ENCODE measurements at places on chromosomes 7 and 10.

DNA sequence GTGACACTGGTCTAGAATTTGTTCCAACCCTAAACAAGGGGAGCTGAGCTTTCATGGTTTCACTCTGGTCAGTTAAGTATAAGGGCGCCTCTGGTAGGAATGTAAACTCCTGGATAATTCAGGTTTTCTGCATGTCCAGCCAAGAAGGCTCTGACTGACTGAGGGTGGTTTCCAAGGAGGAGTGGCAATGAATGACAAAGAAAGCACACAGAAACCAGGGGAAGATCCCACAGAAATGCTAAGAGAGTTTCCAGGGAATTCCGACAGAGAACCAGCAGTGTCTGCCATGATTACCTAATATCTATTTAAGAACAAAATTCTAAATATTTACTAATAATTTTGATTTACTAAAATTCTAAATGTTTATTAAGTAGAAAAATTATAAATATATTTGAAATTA is 27.3 kb upstream of the NRG3 start:
- DNase-seq, result no peak

DNA sequence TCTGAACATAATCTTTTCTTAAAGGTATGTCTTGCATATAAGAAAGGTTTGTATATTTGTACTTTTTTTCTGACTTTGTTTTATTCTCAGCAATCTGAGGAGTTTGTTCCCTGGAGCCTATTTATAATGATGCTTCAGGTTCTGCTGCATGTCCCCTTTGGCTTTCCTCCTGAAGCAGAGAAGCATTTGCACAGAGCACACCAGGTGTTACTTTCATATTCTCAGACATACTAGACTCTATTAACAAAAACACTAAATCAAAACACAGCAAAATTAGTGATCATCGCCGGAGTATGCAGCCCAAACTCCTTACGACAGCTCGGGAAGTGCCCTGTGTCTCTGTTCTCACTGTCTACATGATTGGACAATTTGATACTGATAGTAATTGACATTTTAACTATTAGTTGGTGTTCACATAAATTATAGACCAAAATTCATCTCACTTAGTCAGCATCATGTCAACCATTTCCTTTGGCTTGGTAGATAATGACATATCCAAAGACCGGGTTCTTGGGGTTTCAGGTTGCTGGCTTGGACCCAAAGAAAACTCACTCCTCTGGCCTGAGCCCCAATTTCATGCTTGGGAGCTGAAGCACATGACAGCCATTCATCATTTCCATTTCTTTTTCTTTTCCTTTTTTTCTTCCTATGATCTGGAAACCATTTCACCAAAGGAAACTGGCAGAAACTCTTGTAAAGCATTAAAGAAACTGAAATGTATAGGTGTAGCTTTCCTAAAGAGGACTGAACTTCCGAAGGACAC is 400.1 kb upstream of the NRP1 start:
- DNase-seq, result no peak

DNA sequence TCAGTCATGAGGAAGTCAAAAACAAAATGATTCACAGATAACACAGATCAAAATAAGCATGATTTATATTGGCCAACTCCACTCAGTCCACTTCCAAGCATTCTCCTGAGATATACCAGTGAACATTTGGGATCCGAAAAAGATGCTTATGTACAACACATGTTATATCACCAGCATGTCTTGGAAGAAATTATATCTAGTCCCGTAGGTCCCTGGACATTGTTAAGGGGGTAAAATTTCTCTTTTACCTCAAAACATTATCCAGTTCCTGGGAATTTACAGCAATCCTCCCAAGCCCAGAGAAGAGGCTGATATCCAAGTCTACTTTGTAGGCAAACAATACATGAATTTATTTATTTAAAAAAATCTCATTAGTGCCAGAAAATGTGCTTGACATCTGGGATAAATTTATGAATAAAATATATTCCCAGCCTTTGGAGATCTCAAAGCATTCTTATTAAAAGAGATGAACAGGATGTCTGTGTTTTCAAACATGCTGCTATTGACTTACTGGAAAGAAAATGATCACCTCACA is 582.2 kb upstream of the ZWINT start:
- DNase-seq, result no peak

DNA sequence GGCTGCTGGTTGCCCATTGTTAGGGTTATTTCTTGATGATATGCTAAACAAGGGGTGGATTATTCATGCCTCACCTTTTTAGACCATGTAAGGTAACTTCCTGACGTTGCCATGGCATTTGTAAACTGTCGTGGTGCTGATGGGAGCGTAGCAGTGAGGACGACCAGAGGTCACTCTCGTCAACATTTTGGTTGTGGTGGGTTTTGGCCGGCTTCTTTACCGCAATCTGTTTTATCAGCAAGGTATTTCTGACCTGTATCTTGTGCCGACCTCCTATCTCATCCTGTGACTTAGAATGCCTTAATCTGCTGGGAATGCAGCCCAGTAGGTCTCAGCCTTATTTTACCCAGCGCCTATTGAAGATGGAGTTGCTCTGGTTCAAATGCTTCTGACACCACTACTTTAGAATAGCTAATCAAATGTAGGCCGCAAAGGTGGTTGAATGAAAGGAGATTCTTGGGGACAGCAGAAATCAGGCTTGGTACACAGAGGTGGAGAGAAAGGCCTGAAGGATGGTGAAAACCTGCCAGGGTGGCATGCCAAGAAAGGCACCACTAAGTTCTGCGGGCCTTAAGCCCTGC is 17.9 kb upstream of the SMO start:
- no peak for DNase-seq

DNA sequence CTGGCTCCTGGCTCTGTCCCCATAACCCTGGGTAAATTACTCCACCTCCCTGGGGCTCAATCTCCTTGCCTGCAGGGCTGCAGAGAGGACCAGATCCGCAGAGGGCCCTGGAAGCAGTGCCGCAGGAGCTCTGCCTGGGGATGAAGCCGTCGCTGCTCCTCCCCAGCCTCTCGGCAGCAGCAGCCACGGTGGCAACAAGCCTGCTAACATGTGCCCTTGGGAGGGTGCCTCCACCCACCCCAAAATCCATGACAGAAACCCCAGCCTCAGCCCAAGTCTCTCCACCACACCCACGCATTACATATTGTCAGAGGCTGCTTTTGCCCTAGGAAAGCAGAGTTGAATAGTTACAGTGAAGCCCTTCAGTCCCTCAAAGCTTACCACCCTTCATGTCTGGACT is 486.4 kb upstream of the FOXK1 start:
- DNase-seq, result no peak

GRCh38 chr7:149409895-149410294 is 51.0 kb downstream of the ZNF777 start:
- DNase-seq, result no peak

- no peak for DNase-seq
These were observed 419.2 kb upstream of the NFE2L3 start for GRCh38 chr7:25732766-25733217.

DNA sequence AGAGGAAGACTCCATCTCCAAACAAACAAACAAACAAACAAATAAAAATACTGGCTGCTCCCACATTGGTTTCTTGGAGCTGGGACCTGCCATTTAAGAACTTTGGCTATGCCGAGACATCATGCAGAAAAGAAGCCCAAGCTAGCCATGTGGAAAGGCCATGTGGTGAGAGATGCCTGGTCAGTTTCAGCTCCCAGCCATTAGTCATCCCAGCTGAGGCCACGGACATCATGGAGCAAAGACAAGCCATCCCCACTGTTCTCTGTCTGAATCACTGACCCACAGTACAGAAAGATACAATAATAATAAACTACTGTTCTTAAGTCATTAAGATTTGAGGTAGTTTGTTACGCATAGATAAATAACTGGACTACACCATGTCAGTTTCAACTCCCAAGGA is 70.0 kb upstream of the PCBD1 start:
- no peak for DNase-seq

DNA sequence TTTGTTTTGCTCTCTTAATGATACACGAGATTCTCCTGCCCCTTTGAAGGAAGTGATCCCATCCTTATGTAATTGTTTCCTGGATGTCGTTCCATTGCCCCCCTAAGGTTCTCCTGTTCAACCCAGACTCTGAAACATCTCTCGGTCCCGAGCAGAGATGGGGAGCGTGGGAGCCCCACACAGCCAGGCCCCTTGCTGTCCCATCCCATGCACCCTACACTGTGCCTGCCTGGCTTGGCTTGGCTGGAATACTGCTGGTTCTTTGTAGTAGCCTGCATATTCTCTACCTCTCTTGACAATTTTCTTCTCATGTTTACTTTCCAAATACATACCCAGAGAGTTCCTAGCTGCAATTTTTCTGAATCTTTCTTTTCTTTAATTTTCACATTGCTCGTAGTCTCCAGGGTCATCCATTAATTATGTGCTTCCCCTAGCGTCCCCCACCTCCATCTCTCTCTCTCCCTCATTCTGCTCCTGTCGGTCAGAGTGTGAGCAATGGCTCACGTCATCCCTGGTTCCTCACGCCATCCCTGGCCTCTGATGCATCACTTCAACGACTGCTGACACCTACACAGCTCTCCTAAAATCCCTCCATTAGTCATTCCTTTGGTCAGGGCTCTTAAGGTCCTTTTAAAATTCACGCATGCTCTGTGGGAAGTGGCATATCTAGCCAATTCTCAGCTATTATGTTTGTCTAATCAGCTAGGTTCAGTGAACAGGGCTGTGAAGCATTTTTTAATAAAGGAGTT is 32.5 kb upstream of the GPR158 start:
- no peak for DNase-seq

- DNase-seq, result no peak
These were observed 159.5 kb upstream of the KLF14 start for GRCh38 chr7:130893441-130893894.

GRCh38 chr10:119132521-119133345 is 28.8 kb downstream of the DENND10 start:
- no peak for DNase-seq

GRCh38 chr7:28096713-28097112 is 83.9 kb downstream of the JAZF1 start:
- no peak for DNase-seq
